Right atrium auricular region (tissue), 2 donors: ENCODE measurements at places on chromosomes 3 and 15. TPM values are rescaled to one million over a fixed set of nuclear protein-coding genes. Genes with fewer than 3 reads are reported as not detected.
A peak's percentile ranks its signal among the peaks of the same experiment; 100 is the strongest.

Gene C3orf20
- total RNA-seq = not detected

Gene IGSF11
- 6.5 TPM for total RNA-seq

Gene UROC1
- total RNA-seq = not detected

Gene CCDC80
- 206 TPM for total RNA-seq

Gene KLHL40
- total RNA-seq = 0.63 TPM

- DNase-seq = no peak
These were observed 124.9 kb downstream of the IQCH start for GRCh38 chr15:67379530-67379929.

GRCh38 chr3:177726807-177727206 is 529.5 kb upstream of the TBL1XR1 start:
- DNase-seq = no peak

GRCh38 chr3:57892423-57892822 is 115.8 kb upstream of the FLNB start:
- DNase-seq = no peak

DNA sequence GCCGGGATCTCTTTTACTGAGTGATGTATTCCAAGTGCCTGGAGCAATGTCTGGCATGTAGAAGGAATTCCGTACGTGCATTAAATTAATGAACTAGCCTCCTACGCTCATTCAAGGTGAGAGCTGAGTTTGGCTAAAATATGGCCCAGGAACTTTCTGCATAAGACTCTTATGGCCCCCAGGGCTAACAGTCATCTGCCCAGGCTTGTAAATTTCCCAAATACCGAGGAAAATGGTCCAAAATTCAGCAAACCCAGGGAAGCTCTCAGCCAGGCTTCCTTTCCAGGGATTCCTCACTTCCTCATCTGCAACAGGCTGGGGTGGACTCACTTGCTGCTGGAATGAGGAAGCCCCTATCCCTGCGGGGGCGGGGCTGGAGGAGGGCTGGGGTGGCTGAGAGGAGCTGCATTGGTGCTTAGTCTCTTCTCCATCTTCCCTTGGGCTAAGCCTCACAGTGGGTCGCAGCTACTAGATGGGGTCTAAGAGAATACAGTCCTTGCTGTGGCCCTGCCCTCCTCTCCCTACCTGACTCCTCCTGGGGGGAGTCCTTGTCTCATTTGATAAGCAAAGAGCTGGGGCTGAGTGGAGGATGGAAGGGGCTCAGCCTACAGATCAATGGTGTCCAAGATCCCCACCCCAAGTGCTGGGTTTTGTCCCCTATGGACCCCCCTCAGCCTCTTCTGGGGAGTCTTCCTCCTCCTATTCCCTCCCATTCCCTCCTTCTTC is 28.5 kb upstream of the APOD start:
- DNase-seq = no peak

- peak; percentile 71 for DNase-seq
These were observed 137.5 kb downstream of the XXYLT1 start for GRCh38 chr3:195133462-195133861.

DNA sequence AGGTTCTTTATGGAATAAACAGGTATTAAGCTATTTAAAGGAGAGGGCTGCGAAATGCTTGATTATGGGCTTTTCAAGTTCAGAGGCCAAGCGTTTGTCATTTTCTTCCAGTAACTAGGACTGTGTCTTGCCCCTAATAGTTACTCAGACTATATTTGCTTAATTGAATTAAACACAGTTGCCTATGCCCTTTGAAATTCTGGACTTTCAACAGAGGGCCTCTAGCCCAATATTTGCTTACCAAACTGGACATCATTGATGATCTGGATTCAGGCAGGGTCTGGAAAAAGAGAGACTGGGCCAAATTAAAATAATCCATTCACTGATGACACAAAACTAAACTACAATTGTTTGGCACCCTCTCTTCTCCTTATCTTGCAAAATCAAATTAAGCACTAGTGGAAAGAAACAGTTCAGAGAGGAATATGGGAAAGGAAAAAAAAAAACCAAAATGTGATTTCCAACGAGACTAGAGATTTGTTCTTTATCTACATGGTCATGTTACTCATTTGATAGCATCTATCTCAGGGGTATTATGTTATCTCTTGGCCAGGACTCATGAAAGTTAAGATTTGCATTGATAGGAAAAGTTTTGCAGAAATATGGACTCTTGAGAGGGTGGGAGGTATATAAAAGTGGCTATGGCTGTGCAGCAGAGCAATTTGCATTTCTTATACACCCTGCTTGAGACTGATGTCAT is 75.1 kb upstream of the TSEN2 start:
- no peak for DNase-seq

DNA sequence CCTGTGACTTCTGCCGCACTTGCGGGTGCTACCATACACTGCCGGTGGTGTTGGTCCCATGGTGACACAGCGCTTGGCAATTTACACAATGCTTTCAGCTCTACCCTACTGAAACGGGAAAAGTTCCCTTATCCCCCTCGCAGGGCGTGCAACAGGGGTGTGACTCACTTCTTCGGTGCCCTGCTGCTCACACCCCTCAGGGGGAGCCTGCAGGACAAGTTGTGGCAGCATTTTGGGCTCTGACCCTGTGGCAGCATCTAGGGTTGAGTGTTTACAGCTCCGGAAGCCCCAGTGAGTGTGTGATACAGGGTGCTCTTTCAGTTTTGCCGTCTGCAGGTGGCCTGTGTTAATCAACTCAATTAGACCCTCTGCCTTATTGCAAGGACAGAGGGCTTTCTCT is 324.7 kb upstream of the RGMA start:
- no peak for DNase-seq

DNA sequence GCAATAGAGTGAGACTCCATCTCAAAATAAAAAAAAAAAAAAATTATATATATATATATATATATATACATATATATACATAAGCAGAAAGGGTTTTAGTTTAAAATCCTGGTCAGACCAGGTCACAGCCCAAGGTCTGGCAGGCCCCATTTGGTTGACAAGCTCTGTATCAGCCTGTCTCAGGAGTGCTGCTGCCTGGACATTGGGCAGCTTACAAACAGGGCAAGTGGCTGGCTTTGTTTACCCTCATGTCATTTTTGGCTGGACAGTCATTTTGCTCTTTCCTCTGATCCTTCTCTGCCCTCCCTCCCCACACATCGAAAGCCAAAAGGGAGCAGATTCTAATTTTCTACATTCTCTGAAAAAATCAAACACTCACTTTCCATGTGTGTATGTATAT is 26.7 kb upstream of the KLHL6 start:
- no peak for DNase-seq

- no peak for DNase-seq
These were observed 17.2 kb upstream of the CCNB2 start for GRCh38 chr15:59087731-59088130.

DNA sequence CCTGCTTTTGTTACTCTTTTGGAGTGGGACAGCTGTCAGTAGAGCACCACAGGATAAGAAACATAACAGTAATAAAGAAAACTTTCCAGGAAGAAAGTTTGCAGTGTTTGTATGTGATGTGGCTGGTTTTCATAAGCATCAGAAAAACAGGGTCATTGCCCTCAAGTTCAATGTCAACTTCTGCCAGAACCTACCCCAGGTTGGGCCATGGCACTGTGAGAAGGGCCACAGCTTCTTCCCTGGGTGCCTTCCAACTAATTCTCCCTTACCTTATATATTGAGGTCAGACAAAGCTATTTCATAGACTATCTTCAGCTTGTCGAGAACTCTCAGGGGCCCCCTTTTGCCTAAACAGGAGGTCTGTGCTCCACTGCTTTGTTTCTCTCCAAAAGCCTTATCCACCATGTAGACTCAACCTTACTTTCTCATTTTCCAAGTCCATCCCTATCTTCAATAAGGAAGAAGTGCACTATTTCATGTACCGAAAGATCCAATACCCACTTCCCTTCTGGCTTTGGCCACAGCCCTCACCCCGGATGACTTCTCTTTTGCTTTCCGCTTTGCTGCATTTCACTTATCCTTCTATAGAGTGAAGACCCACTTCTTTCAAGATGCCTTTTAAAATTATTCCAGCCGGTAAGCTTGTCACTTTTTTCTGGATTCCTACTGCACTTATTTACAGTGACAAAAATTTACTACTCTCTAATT is 38.2 kb upstream of the PLCL2 start:
- no peak for DNase-seq

DNA sequence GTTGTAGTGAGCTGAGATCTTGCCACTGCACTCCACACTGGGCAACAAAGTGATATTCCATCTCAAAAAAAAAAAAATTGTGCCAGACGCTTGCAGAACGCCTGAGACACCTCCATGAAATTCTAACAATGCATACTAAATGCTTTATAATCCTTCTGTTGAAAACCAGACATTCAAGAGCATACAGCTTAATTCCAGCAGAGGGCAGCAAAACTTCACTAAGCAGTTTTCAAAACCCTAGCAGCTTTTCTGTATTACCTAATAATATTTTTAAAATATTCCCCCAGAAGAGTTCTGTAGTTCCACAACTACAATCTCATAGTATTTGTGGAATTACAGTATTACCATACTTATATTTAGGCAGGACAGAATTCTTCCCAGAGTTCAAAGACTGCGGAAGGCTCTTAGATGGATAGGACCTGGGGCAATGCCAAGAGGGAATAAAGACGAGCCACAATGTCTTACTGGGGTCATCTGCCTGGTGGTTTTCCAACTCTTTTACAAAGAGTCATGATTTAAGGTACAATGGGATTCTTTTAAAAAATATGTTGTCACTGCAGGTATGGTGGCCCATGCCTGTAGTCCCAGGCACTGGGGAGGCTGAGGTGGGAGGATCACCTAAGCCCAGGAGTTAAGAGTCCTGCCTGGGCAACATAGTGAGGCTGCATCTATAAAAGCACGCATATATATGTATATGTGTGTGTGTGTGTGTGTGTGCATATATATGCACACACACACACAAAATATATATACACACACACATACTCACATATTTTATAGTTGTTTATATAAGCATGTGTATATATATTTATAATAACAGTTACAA is 19.6 kb upstream of the TASOR start:
- no peak for DNase-seq

DNA sequence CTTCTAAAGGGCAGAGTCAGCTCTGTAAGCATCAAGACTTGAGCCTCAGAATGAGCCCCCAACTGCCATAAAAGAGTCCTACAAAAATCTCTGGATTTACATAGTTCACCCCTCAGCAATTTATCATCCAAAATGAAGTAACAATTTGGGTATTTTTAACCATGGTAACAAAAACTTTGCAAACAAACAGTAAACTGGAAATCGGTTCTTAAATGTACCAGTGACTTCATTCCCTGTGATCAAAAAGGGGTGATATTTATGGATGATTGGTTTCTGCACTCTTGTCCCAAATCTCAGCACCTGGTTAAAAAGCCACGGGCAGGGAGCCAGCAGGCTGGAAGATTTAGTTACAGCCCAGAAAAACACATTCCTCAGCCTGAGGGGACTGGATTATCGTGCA is 73.6 kb downstream of the TFG start:
- no peak for DNase-seq

DNA sequence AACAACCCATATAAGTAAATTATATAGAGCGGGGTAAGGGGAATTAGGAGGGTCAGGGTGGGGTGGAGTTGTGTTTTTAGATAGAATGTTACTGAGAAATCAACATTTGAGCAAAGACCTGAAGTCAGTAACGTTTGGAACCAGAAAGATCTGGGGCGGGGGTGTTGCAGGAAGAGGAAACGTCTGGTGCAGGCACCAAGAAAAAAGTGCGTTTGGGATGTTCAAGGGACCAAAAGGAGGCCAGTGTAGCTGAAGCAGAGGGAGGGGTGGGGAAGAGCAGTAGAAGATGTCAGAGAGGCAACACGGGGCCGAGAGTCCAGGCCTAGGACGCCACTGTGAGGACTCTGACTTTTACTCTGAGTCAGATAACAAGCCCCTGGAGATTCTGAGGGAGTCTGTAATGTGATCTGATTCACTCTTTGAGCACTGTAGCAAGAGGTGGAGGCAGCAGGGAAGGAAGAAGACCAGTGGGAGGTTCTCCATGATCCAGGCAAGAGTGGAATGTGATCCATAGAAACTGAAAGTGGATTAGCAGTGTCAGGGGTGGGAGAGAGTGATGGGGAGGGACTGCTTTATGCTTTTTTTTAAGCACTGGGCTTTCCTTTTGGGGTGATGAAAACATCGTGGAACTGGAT is 179.3 kb upstream of the CHRM5 start:
- no peak for DNase-seq

- DNase-seq = no peak
These were observed 23.5 kb downstream of the PAK2 start for GRCh38 chr3:196763179-196763578.

DNA sequence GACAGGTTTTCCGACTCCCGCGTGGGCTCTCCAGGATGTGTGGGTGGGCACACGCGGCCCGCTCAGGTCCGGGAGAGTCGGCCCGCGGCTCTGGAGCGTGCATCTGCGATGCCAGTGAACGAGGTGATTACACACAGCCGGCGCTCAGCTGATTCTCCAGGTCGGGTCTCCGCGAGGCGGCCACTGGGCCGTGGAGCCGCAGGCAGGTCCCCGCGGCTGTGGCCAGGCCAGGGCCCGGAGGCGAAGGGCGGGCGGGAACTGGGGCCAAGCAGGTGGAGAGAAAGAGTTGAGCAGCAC is 13.2 kb downstream of the PAK6 start:
- no peak for DNase-seq

DNA sequence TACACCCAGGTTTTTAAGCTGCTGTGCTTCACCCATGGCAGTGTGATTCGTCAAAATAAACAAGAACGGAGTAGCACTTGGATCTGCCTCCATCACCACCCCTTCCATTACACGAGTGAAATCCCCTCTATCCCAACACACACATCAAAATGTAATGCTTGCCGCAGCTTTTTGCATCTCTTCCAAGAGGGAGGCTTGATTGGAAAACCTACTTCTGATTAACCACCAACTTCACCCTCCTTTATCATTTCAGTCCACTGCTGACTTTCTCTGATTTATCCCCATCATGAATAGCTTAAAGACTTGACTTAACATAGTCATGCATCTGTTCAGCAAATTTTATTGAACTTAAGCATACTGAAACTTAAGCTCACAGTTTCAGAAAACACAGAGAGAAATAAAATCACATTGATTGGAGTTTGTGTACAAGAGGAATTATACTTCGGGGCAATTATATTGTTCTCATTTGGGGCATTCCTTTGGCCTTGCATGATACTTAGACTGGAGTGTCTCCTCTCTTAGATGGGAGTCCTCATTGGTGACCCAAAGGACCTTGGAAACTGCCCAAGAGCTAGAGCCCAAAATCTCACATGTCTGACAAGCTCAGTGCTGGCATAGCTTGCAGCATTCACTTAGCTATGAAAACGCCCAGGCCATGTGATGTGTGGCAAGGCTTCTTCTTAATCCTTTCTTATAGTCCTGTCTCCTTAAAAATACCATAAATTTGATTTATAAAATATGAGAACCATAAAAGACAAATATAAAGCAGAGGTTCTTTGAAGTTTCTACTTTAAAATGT is 124.3 kb upstream of the UMPS start:
- DNase-seq = no peak

- DNase-seq = no peak
These were observed 6.9 kb upstream of the CFAP20DC start for GRCh38 chr3:59056706-59057105.

GRCh38 chr15:87753539-87753938 is 503.0 kb downstream of the NTRK3 start:
- no peak for DNase-seq

DNA sequence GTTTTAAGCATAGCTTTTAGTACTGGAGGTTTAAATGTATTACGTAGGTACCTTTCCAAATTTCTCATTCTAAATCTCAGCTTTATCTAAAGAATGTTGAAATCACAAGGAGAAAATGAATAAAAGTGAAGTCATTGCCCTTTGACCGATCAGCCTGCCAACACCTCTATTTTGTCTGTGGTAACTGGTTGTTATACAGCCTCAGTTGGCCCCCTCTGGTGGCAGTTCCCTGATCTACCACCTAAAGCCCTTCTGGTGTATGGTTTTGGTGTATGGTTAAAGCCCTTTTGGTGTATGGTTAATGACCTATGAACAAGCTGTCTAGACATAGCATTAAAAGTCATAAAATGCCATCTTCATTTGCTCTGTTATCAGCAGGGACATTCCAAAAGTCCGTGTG is 378.2 kb upstream of the AZI2 start:
- DNase-seq = peak; percentile 60
